ENCODE measurements at places on chromosomes 3 and 15. TPM values are rescaled to one million over a fixed set of nuclear protein-coding genes. Genes with fewer than 3 reads are reported as not detected.

DNA sequence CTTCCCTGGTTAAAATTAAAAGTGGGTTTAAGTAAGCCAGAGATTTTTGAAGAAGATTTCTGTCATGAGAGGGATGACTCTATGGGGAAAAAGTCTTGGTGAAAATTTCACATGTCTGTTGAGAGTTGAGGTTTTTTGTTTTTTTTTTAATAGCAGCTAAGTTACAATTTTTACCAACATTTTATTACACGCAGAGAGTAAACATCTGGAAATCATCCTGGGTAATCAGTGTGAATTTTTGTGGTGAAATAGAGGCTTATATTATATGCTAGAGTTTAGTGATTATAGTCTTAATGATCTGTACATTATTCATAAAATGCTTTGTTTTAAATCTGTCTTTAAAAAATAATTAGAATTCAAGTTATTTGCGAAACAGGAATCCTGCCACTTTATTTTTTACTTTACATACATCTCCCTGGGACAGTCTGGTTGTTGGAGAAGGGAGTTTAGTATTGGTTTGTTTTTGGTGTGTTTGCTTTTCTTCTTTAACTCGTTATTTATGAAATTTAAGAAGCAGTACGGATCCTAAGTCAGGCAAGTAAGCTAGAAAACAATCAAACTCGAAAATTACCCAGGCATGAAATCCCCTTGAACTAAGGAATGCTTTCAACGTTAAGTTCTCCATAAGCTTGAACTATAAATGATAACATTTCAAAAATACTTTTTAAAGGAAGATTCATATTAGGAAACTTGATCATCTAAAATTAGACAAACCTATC, 143.4 kb upstream of the TSC22D2 start:
- no peaks in the 10 kb centered on the region for H3K27me3 ChIP-seq
- no peaks in the 10 kb centered on the region for H3K36me3 ChIP-seq
- H3K27ac ChIP-seq = no peak overlapping the region

Gene C15orf62
- 0.24 TPM for polyA plus RNA-seq

DNA sequence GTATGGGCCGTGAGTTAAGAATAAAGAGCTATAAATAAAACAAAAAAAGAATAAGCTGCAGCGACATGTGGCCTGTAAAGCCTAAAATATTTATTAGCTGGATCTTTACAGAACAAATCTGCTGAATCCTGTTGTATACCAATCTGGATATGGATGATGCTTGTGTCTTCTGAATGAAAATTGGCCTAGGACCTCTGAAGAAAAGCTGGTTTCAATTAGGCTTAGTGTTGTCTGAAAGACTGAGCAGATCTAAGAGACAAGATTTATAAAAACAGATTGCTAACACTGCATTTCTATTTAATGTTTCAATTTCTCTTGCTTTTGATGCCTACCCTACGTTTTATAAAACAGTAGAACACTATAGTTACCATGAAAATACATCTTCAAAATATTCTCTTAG, 57.9 kb downstream of the ST3GAL6 start:
- no peak overlapping the region for H3K4me3 ChIP-seq
- no peaks in the 10 kb centered on the region for H3K36me3 ChIP-seq
- H3K27me3 ChIP-seq = no peaks in the 10 kb centered on the region
- no peaks in the 10 kb centered on the region for H3K4me1 ChIP-seq
- no peak for DNase-seq

Gene ZPLD1
- not detected for polyA plus RNA-seq

GRCh38 chr3:101725890-101726275, 1.5 kb downstream of the CEP97 start:
- peak overlapping the region; percentile 90 for H3K27ac ChIP-seq
- H3K4me3 ChIP-seq = peak overlapping the region; percentile 99
- no peak for DNase-seq
- H3K4me1 ChIP-seq = peaks cover 44% of the 10 kb centered on the region
- H3K36me3 ChIP-seq = peaks cover 13% of the 10 kb centered on the region
- H3K27me3 ChIP-seq = no peaks in the 10 kb centered on the region

Gene SEMA3B
- not detected for polyA plus RNA-seq

DNA sequence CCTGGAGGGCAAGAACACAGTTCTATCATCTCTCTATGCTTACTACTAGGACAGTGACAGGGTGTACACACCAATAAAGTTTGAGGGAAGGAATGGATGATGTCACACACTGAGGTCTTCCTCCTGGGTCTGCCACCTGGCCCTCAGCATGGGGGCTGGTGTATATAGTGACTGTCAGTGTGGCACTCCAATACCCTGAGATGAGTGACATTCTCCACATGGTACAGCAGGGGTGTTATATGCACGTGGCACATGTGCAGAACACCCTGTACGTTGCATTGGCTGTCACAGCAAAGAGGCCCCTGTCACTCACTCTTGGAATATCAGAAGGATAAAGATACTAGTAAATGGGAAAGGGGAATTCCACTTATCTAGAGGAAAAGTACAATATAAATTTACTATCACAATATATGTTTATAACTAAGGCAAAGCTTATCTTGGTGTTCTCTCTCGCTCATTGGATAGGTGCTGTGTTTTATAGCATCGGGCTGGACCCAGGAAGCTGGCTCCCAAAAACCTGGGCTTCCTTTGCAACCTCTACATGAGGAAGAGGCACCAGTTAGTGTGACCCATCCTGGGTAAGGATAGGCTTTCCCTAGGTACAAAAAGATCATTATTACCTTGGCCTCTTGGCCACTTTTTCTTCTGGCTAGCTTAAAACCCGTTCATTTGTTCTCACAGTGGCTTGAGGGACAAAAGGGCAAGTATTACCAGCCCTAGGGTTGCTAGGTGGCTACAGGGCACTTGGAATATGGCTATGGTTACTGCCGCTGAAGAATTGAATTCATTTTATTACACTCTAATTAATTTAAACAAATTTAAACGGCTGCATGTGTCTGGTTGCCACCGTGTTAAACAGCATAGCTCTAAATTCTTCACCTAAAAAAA, 54.8 kb upstream of the HES1 start:
- H3K27me3 ChIP-seq = no peaks in the 10 kb centered on the region
- no peak for DNase-seq
- H3K27ac ChIP-seq = no peak overlapping the region
- no peaks in the 10 kb centered on the region for H3K4me1 ChIP-seq
- no peaks in the 10 kb centered on the region for H3K36me3 ChIP-seq

DNA sequence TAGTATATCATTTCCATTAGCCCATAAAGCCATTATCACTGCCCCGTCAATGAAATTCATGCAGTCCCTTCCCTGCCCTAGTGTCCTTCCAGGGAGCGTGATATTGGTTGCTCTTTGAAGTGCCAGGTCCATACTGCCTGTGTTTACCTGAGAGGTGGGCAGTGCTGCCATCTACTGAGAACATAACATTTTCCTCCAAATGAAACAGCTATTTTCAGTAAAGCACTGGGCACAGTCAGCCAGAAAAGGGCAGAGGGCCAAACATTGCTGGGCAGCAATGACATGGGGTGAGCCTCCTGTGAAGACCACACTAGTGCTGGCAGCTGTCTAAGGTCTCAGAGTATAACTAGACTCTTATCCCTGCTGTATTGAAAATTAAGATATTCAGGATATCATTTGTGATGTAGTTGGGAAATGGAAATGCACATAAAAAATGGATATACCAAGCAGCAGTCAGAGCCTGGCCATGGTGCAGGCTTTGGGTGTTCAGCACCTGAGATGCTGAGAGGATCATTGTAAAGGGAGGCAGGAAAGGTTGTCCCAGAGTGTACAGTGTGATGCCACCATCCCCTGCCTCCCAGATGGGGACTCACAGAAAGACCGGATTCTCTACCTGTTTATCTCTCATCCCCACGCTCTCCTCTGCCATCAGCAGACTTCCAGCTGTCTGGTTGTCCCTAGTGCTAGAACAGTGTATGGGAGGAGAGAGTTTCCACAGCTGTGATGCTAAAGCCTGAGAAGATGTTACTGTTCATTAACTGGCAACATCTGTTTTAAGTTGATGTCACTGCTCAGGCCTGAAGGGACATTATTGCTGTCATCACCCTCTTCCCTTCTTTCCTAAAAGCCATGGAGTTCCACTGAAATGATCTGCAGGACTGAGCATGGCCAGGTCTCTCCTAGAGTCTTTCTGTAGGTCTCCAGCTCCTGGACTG, 108.8 kb downstream of the ARNT2 start:
- no peaks in the 10 kb centered on the region for H3K4me1 ChIP-seq
- DNase-seq = no peak
- H3K4me3 ChIP-seq = no peak overlapping the region
- H3K27ac ChIP-seq = no peak overlapping the region

Gene GRAMD2A
- not detected for polyA plus RNA-seq

- peak overlapping the region; percentile 49 for H3K4me3 ChIP-seq
- peaks cover 27% of the 10 kb centered on the region for H3K36me3 ChIP-seq
- peak overlapping the region; percentile 45 for H3K27ac ChIP-seq
- no peak for DNase-seq
These were observed 107.9 kb downstream of the LRIG1 start for GRCh38 chr3:66392966-66393332.

- H3K27ac ChIP-seq = no peak overlapping the region
- H3K27me3 ChIP-seq = no peaks in the 10 kb centered on the region
- H3K4me1 ChIP-seq = no peaks in the 10 kb centered on the region
- H3K36me3 ChIP-seq = no peaks in the 10 kb centered on the region
- DNase-seq = no peak
- no peak overlapping the region for H3K4me3 ChIP-seq
These were observed 303.9 kb upstream of the RASGRP1 start for GRCh38 chr15:38868326-38869114.

DNA sequence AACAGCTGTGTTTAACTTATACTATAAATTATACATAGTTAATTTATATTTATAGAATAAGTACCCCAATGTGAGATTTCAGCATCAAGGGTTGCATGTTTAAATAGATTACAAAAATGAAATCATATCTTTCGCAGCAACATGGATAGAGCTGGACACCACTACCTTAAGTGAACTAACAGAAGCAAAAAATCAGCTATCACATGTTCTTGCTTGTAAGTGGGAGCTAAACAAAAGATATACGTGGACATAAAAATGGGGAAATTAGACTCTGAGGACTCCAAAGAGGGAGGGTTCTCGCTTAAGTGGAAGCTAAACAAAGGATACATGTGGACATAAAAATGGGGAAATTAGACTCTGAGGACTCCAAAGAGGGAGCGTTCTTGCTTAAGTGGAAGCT, 626.5 kb upstream of the DPPA4 start:
- no peak for DNase-seq
- H3K27me3 ChIP-seq = no peaks in the 10 kb centered on the region
- peaks cover 3% of the 10 kb centered on the region for H3K4me1 ChIP-seq
- no peak overlapping the region for H3K4me3 ChIP-seq

DNA sequence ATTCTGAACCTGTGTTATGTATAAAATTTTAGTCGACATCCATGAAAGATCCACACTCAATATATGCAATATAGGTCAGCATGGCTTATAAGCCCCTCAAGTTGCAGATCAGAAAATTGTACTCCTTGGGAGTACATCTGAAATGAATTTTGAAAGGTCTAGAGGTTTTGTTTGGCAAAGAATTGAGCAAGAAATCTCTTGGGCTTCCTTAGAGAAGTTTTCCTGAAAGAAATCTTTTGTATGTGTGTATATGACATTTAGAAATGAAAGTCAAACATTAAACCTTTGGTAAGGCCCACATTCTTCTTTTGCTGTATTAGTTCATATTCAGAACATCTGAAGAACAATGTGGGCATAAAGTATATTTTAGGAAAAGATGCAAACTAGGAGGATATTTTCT, 1006.6 kb downstream of the NAALADL2 start:
- no peak overlapping the region for H3K4me3 ChIP-seq
- no peaks in the 10 kb centered on the region for H3K36me3 ChIP-seq
- no peaks in the 10 kb centered on the region for H3K27me3 ChIP-seq
- DNase-seq = no peak

GRCh38 chr3:27114684-27115083, 254.5 kb downstream of the NEK10 start:
- DNase-seq = no peak
- H3K4me3 ChIP-seq = no peak overlapping the region
- no peaks in the 10 kb centered on the region for H3K27me3 ChIP-seq
- no peaks in the 10 kb centered on the region for H3K4me1 ChIP-seq

DNA sequence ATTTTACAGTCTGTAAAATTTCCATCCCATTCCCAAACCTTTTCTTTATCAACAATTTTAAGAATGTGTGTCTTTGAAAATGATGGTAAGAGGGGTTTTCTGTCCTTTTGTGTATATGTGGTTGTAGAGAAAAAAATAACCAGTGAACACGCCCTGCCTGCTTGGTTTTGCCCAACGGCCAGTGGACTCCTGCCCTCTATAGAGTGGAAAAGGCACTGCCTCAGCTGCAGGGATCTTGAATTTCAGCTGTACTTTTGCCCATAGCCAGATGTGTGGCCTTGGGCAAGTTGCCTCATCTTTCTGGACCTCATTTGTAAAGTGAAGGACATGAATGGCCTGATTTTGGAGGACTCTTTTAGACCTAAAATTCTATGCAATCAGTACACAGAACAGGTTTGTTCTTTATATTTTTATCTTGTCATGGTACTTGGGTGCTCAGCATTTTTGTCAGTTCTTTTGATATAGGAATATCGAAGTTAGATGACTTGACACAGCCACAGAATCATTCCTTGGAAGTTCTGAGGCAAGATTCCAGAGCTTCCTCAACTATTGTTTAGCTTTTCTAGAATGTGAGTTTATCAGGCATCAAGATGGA, 81.0 kb downstream of the CLDN11 start:
- no peak overlapping the region for H3K27ac ChIP-seq
- H3K27me3 ChIP-seq = no peaks in the 10 kb centered on the region
- no peaks in the 10 kb centered on the region for H3K4me1 ChIP-seq

Gene STRIT1
- not detected for polyA plus RNA-seq

DNA sequence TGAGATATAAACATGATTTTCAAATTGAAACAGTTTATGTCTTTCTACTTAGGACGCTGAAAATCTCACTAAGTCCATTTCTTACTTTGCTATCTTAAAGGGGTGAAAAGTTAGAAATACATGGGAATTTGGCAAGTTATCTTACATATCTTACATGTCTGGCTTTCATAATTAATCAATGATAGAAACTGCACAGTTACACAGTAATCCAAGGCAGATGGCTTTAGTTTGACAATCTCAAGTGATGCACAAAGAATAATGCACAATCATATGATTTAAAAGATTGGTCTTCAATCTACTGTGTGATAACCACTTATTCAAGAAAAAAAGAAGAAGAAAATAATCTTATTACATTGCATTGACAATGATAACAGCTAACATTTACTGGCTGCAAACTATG, 14.2 kb downstream of the PDZRN3 start:
- H3K36me3 ChIP-seq = no peaks in the 10 kb centered on the region
- H3K27me3 ChIP-seq = no peaks in the 10 kb centered on the region
- no peak overlapping the region for H3K27ac ChIP-seq
- DNase-seq = no peak
- H3K4me3 ChIP-seq = no peak overlapping the region

- H3K4me3 ChIP-seq = no peak overlapping the region
- H3K27ac ChIP-seq = no peak overlapping the region
- no peaks in the 10 kb centered on the region for H3K36me3 ChIP-seq
- DNase-seq = no peak
- H3K4me1 ChIP-seq = no peaks in the 10 kb centered on the region
These were observed 12.3 kb downstream of the ARL13B start for GRCh38 chr3:93992207-93992606.

Gene SI
- polyA plus RNA-seq = not detected

Gene UROC1
- not detected for polyA plus RNA-seq

Gene CEP19
- polyA plus RNA-seq = 5.4 TPM

Gene FOXP1
- 189 TPM for polyA plus RNA-seq

GRCh38 chr3:66863205-66864111, 134.6 kb upstream of the KBTBD8 start:
- H3K36me3 ChIP-seq = no peaks in the 10 kb centered on the region
- no peak overlapping the region for H3K27ac ChIP-seq
- no peaks in the 10 kb centered on the region for H3K27me3 ChIP-seq
- DNase-seq = no peak
- H3K4me1 ChIP-seq = no peaks in the 10 kb centered on the region

GRCh38 chr3:113736548-113737089, 9.4 kb downstream of the NAA50 start:
- H3K4me3 ChIP-seq = no peak overlapping the region
- H3K27me3 ChIP-seq = no peaks in the 10 kb centered on the region
- H3K27ac ChIP-seq = peak overlapping the region; percentile 32
- peak; percentile 71 for DNase-seq

Gene NCEH1
- polyA plus RNA-seq = 3.0 TPM

All from CD4-positive, alpha-beta memory T cell (primary cell).